Hematopoietic multipotent progenitor cell treated with erythropoietin and hydrocortisone succinate and interleukin-3 and kit ligand, for 8 days (in vitro differentiated cells): ENCODE measurements at places on chromosomes 7 and 10.

DNA sequence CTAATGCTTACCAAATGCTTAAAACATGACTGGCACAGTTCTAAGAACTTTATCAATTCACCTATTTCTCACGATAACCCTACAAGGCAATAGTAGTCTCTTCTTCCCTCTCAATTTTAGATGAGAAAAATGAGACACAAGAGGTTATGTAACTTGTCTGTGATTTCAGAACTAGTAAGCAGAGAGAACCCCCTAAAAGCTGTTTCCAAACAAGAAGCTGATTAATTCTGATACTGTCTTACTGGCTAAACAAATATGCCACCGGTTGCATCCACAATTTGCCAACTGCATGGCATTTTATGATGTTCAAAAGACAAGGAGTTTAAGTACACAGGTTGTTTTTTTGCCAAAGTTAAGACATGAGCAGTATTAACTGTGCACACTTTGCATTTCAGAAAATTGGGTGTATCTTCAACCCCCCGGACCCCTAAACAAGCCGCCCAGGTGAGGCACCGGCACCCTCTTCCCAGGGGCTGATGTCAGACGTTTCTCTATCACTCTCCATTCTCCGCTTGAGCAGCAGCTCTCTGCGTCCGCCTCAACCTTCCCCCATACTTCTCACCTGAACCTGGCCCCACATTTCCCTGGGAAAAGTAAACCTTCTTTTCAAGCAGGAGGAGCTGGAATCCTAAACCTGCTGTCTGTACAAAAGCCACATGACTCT is 21.7 kb downstream of the RSU1 start:
- DNase-seq = no peak

GRCh38 chr7:27177795-27178320 is 3.7 kb upstream of the HOXA10 start:
- no peak for DNase-seq

DNA sequence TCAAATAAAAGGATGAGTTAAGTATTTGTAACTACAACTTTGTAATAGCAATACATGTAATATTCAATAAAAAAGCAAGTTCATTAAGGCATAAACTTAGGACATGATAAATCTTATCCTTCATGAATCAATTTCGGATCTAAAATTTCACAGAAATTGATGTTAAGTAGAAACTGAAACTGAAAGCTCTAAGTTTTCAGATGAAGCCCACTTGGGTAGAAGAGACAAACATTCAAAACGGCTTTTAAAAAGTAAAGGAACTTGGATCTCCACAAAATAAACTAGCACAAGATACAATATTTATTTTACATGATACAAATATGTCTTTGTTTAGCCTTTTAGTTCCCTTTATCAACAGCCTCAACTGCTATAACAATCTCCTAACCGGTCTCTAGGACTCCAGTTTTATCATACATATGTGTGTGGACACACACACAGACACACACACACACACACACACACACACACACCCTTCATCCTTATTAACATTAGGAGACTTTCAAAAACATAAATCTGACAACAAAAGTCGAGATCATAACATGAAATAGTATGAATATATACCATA is 83.7 kb downstream of the USP6NL start:
- peak; percentile 23 for DNase-seq

DNA sequence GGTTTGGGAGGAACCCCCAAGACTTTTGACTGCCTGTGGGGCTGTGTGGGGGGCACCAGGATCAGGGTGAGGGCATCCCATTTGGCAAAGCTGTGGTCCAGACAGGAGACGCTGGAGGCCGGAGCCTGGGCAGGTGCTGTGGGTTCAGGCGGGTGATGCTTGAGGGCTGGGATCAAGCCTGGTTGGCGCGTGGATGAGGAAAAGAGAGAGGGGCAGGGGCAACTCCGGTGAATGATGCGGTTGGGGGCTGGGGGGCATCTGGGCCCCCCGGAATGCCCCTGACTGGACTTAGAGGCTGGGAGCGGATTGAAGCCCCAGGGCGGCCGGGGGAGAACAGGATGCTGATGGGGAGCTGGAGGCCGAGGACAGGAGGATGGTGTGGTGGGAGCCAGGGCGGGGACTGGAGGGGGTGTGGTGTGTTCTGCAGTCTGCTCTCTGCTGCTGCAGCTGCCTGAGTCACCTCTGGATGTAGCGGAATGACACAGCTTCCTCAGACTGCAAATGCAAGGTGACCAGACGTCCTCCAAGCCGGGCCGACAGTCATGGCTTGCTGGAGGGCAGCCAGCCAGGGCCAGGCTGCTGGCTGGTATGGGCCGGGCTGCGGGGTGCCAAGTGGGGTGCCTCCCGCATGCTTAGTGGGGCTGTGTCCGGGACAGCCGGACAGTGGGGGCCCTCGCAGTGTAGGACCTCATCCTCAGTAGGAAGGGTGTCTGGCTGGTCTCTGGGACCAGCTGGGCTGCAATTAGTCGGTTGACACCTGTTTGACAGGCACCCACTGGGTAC is 3.2 kb downstream of the MAFK start:
- DNase-seq = peak; percentile 30
